ENCODE measurements at places on chromosomes 13 and 19.

- DNase-seq = no peak
These were observed 15.4 kb upstream of the PRR19 start for GRCh38 chr19:42286349-42287016.

DNA sequence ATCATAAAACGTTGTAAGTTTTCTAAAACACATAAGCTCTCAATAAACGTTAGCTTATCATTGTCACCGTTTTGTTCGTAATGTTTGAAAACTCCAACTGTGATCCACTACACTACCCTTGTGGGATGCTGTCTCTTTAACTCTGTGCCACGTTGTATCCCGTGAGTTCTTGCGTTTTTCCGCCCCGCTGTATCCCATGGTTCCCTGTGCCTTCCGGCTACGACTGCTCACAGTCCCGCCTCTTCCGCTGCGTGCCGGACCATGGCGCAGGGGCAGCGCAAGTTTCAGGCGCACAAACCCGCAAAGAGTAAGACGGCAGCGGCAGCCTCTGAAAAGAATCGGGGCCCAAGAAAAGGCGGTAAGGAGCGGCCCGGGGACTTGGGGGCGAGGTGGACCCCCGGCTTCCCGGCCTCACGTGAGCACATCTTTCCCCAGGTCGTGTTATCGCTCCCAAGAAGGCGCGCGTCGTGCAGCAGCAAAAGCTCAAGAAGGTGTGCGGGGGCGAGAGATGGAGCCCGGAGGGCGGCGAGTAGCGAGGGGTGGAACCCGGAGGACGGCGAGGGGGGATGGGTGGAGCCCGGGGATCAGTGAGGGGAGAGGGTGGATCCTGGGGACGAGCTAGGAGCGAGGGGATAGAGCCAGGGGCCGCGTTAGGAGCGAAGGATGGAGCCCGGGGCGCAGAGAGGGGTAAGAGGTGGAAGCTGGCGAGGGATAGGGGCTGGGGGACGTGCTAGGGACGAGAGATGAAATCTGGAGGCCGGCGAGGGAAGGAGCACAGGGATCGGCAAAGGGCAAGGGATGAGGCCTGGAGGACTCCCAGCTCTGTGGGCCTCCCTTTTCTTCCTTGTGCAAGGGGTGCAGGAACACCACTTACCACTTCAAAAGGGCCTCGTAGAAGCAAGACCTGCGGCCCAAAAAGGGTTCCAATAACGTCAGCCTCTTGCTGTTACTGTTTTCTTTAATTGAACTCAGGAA is at the start of gene C19orf53:
C19orf53 (plus strand) TSS at position 240 of the 975 bp plus-strand sequence; CDS start at position 262, 22 bp downstream.
- peak; percentile 90 for DNase-seq

DNA sequence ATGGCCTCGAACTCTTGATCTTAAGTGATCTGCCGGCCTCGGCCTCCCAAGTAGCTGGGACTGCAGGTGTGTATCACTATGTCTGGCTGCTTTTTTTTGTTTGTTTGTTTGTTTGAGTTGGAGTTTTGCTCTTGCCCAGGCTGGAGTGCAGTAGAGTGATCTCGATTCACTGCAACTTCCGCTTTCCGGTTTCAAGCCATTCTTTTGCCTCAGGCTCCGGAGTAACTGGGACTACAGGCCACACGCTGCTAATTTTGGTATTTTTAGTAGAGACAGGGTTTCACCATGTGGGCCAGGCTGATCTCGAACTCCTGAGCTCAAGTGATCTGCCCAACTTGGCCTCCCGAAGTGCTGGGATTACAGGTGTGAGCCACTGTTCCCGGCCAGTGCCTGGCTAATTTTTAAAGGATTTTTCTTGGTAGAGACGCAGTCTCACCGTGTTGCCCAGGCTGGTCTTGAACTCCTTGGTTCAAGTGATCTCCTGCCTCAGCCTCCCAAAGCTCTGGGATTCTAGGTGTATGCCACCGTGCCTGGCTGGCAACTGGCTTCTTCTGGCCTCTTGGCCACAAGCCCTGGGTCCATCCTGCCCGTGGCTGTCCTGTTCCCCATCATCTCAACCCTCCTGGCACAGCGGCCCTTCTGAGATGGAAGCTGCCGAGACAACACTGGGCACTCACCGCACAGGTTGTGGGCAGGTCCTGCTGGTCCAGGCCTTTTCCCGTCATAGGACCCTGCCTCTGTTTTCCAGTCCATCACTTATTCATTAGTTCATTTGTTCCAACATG is 11.5 kb downstream of the TECR start:
- DNase-seq = no peak

DNA sequence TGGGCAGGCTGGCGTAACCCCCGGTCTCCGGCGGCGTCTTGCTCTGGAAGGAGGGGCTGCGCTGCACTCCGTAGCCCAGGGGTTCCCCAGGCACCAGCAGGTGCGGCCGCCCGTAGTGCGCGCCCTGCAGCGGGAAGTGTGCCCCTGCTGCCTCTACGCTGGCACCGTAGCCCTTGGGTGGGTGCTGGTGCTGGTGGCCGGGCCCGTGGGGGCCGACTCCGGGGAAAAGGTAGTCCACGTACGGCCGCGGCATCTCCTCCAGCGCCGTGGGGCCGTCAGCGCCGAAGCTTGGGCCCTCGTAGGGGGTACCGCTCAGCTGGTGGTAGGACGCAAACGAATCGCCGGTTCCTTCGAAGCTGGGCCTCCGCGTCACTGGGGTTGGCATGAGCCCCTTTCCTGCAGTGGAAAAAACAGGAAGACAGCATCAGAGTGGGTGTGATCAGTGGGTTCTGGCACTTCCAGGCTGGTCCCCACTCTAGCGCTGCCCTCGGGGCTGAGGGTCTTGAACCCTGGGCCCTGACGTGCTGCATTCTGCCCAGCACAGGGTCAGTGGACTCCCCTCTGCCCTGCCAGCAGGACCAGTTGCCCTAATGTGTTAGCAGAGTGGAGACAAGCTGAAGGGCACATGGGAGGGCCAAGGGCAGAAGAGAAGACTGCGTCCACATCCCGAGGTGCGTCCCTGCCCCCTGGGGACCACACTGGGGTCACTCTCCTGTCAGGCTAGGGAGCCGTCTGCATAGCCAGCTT is 72.3 kb downstream of the LATS2 start:
- no peak for DNase-seq

DNA sequence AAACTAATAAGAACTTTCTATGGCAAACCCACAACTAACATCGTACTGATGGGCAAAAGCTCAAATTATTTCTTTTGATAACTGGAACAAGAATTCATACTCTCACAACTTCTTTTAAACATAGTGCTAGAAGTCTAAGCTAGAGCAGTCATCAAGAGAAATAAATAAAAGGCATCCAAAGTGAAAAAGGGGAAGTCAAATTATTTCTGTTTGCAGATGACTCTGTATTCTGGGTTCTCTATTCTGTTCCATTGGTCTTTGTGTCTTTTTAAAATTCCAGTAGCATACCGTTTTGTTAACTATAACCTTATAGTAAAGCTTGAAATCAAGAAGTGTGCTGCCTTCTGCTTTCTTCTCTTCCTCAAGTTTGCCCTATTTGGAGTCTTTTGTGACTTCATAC is 1215.9 kb downstream of the UQCRFS1 start:
- DNase-seq = no peak

DNA sequence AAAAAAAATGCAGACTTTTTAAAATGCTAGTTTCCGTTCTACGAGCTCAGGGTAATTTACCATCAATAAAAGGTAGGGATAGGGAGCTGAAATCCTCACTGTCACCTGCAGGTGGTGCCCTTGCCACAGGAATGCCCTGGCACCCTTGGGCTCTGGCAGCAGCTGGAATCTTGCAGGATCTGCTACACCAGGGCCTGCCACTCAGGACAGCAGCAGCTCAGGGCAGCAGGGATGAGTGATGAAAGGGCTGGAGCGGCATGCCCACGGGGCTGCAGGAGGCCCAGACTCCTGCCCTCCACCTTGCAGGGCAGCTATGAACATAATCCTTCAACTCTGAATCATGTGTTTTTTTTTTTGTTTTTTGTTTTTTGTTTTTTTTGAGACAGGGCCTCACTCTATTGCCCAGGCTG is 54.0 kb downstream of the GNG7 start:
- DNase-seq = peak; percentile 50

DNA sequence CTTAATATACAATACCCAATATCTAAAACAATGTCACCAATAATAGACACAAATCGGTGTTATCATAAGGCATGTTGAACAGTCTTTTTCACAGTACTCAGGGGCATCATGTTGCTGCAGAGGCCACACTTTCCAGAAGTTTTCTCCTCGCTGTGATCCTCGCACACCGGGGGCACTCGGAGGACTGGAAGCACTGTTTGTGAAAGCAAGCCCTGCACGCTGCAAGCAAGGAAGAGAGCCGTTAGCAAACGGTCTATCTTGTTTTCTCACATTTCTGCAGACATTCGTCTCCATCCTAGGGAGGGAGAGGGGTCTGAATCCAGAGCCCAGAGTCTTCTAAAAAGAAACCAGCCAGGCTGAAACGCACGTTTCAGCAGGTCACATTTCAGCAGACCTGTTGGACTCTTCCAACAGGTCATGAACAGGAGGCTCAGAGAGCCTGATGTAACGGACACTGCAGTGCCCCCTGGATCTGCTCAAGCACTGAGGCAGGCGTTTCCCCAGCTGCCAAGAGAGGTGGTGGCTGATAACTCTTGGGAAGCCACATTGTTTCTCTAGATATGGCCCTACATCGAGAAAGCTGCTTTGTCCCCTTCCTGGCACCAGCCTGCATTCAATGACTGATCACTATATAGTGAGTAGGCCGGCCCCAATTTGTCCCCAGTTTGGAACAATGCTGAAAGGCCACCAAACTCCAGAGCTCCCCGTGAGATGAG is 43.6 kb downstream of the RUBCNL start:
- no peak for DNase-seq

DNA sequence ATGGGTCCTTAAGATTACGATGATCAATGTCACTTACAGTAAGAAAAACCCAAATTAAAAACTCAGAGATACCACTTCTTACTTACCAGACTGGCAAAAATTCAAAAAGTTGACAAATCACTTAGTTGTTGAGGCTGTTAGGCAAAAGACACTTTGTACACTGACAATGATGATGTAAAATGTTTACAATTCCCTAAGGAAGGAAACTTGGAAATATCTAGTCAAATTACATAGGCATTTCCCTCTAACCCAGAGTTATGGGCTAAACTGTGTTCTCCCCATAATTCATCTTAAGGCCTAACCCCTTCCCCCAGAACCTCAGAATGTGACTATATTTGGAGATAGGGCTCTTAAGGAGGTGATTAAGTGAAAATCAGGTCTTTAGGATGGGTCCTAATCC is 12.0 kb downstream of the TGDS start:
- no peak for DNase-seq

GRCh38 chr19:35246466-35247092 is 2.2 kb upstream of the LSR start:
- no peak for DNase-seq

GRCh38 chr13:53460796-53461195 is 432.2 kb downstream of the OLFM4 start:
- no peak for DNase-seq

- no peak for DNase-seq
These were observed 156.5 kb upstream of the SLC10A2 start for GRCh38 chr13:103222683-103223082.

DNA sequence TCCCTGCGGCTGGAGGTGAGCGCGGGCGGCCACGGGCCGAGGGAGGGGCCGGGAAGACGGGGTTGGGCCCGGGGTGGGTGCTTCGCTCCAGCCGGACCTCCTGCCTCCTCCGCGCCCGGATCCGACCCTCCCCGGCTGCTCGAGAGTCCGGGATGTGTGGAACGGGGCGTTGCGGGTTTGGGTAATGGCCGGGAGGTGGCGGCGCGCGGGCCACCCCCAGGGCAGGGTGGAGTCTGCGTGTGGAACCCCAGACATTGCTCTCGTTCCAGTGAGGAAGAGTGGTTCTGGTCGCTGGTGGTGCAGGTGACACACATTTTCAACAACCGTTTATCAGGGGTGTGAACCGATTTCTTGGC is 38.8 kb downstream of the ARHGEF7 start:
- DNase-seq = no peak

- DNase-seq = no peak
These were observed 148.7 kb downstream of the COL4A1 start for GRCh38 chr13:110158226-110158625.

DNA sequence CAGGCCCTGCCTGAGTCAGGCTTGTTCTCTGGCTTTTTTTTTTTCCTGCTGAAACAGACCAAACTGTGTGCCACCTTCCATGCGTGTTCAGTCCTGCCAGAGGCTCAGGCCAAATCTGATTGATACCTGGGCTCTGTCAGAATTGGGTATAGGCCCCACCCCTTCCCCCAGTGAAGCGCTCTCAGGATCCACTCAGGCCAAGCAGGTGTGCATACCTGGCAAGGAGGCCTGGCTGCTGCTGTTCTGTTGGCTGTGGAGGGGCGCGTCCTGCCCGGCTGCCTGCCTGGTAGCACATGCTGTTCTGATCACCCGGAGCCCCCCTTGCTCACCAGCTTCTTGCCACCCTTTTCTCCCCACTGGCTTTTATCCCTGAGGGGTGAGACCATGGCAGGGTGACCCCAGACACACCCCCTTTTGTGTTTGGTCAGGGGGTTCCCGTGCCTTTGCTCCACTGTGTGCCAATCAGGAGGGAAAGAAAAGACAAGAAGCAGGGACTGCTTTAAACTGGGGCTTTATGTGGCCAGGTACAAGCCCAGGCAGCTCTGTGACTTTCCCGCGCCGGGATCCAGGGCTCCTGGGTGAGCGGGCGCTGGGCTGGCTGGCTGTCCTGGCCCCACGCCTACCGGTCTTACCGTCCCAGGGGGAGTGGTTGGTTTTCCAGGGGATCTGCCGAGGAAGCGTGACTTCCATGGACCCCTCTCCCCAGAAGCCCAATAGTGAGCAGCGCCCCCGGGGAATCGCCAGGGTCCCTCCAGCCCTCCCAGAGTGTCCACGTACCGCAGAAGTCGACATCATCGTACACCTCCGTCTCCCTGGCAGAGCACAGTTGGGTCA is 12.7 kb downstream of the PRAM1 start:
- no peak for DNase-seq

GRCh38 chr13:86729206-86729605 is 930.0 kb upstream of the SLITRK6 start:
- no peak for DNase-seq

DNA sequence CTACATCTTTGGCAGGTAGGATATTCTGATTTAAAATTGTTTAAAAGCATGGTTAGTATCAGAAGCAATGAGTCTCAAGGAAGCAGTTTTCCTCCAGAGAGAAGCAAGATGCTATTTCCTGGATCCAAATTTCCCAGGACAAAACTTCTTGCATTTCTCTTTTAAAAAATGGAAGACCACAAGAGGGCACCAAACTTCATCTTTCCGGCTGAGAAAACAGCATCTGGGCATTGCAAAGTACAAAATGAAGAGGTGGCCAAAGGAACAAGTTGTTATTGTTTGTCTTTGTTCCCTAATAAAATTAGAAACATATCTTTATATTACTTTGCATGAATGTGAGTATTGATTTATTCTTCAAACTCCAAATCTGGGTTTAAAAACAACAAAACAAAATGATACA is 60.0 kb upstream of the LRCH1 start:
- DNase-seq = peak; percentile 11

- DNase-seq = no peak
These were observed 21.7 kb upstream of the ZNF429 start for GRCh38 chr19:21483589-21484170.

Measured in astrocyte (in vitro differentiated cells and primary cell).